ENCODE measurements at places on chromosomes 1 and 21. TPM values are rescaled to one million over a fixed set of nuclear protein-coding genes. Genes with fewer than 3 reads are reported as not detected.

RHOU gene
- 16.0 TPM for total RNA-seq

APOBEC4 gene
- not detected for total RNA-seq

CFHR4 gene
- total RNA-seq, result not detected

EPHA8 gene
- 1.1 TPM for total RNA-seq

LCE1A gene
- total RNA-seq, result not detected

CFHR1 gene
- not detected for total RNA-seq

NT5C1A gene
- 4.1 TPM for total RNA-seq

PLA2G2F gene
- 0.18 TPM for total RNA-seq

CFAP141 gene
- not detected for total RNA-seq

EYA3 gene
- total RNA-seq, result 49.4 TPM

FCRL2 gene
- 0.18 TPM for total RNA-seq

PGBD5 gene
- total RNA-seq, result 5.3 TPM

LCE1C gene
- total RNA-seq, result not detected

OLFML3 gene
- total RNA-seq, result 102 TPM

RGS16 gene
- 3.7 TPM for total RNA-seq

PLA2G2A gene
- total RNA-seq, result not detected

TAL1 gene
- total RNA-seq, result 17.2 TPM

FMO2 gene
- total RNA-seq, result 4.8 TPM

MCL1 gene
- 158 TPM for total RNA-seq

S100A2 gene
- total RNA-seq, result 5.3 TPM

RRAGC gene
- total RNA-seq, result 23.1 TPM

CLCA2 gene
- not detected for total RNA-seq

CD1D gene
- 5.0 TPM for total RNA-seq

TTC4 gene
- 31.1 TPM for total RNA-seq

RORC gene
- total RNA-seq, result 10.2 TPM

RUNX1 gene
- 16.4 TPM for total RNA-seq

MAP3K21 gene
- total RNA-seq, result 21.0 TPM

TMEM201 gene
- total RNA-seq, result 23.1 TPM

AADACL4 gene
- 0.82 TPM for total RNA-seq

TMEM125 gene
- total RNA-seq, result 9.1 TPM

ZMYND12 gene
- 3.5 TPM for total RNA-seq

HES3 gene
- not detected for total RNA-seq

AQP10 gene
- 0.12 TPM for total RNA-seq

ATAD3B gene
- total RNA-seq, result 16.4 TPM

BLACAT1 gene
- 0.70 TPM for total RNA-seq

LCE3D gene
- not detected for total RNA-seq

CRABP2 gene
- 17.1 TPM for total RNA-seq

TSPAN1 gene
- 34.1 TPM for total RNA-seq
